ENCODE measurements at places on chromosomes 7 and 10.

GRCh38 chr7:25382869-25383268 lies 154.6 kb upstream of the NPVF start:
- DNase-seq = no peak

- peak; percentile 79 for DNase-seq
Observed at GRCh38 chr7:33904681-33905388, 504 bp upstream of the BMPER start.

DNA sequence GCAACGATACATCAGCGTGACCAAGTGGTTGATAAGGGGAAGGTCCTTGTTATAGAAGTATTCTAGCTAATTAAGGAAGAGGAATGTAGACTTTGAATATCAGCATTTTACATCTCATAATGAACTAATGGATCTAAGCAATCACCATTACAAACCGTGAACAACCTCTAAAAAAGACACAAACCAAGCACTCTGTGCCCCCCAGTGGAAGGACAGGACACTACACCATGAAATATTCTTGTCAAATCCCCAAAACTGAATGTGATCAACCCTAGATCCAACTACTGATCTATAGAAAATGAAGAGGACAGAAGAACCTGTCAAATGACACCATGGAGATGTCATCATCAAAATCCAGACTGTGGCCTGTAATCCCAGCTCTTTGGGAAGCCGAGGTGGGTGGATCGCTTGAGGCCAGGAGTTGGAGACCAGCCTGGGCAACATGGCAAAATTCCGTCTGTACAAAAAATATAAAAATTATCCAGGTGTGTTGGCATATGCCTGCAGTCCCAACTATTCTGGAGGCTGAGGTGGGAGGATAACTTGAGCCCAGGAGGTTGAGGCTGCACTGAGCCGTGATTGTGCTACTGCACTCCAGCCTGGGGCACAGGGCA lies 111.3 kb upstream of the CARD11 start:
- peak; percentile 53 for DNase-seq

GRCh38 chr7:55052741-55053427 lies 34.1 kb downstream of the EGFR start:
- DNase-seq = no peak

DNA sequence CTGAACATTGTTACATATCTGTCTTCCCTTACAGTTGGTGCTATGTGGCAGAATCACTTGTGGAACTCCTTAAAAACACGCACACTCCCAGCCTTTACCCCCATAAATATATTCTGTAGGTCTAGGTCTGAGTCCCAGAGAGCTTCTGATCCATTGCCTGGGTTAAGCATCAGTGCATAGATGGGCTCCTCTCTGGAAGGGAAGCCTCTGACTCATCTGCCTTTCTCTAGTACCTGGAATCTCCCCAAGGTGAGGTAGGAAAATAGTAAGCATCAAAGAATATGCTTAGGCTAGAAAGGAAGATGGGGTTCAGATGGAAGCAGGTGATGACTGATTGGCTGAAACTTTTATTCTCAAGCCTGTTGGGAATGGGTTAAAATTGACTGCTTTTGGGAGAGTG lies 26.1 kb downstream of the PROSER2 start:
- no peak for DNase-seq

DNA sequence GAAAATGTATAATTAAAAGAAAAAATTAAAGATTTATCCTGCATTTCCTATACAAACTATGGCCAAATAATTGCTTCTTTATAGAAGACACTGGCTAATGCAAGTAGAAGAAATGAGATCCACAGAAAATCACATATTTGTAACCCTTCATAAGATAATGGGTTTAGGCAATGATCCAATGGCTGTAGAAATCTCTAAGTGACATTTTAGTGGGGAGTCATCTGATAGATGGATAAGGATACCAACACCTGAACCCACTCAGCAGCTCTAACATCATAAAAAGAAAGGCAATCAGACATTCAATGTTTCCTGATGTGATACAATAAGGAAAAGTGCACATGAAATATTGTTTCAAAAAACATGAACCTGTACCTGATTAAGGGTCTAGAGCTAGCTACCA lies 297.5 kb downstream of the CXCL12 start:
- DNase-seq = no peak

DNA sequence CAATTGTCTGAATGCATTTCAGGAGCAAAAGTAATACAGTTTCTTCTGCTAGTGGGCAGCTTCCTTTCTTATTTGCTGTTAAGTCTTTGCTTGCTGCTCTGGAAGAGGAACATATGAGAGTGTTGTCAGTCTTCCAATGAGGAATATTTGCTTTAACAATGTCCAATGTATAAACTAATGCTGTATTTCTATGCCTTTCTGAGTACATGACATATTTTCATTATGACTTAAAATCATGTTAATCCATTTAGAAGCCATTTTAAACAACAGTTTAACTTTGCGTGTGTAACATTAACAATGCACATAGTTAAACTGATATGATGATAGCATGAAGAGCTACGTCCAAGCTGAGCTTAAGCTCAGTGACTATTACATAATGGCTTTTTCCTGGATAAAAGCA lies 933.4 kb upstream of the GHITM start:
- DNase-seq = no peak

- DNase-seq = no peak
Observed at GRCh38 chr10:44982114-44982460, 3.5 kb upstream of the DEPP1 start.

DNA sequence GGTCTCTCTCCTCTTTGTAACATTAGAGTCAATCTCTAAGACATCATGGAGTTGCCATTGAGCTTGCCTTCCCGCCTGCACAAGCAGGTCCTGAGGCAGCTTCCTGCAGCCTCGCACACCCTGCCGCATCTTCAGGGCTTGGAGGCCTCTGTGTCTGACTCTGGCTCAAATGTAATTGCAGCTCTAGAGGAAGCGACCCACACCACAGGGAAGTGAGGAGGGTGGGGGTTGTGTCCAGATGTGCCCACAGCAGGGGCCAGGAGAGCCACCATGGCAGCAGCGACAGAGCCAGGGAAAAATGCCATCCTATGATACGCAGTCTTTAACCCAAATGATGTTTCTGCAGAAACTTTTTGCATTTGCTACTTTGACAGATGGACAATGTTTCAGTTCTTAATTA lies 216.0 kb upstream of the ZNF32 start:
- no peak for DNase-seq

DNA sequence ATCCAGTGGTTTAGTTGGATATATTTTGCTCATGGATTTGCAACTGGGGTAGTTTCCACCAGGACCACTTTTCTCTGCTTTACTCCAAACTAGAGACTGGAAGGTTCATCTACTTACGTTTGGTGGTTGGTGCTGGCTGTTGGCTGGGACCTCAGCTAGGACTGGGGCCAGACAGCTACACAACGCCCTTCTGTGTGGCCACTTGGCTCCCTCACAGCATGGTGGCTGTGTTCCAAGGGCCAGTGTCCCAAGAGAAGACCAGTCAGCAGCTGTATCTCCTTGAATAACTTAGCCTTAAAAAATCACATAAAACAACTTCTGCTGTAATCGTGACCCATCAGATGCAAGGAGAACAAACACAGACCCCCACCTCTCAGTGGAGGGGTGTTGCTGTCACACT lies 4.2 kb upstream of the KCNH2 start:
- DNase-seq = no peak

- peak; percentile 24 for DNase-seq
Observed at GRCh38 chr7:50450590-50451032, 461 bp upstream of the FIGNL1 start.

GRCh38 chr10:127834791-127835190 lies 58.0 kb downstream of the CLRN3 start:
- no peak for DNase-seq

DNA sequence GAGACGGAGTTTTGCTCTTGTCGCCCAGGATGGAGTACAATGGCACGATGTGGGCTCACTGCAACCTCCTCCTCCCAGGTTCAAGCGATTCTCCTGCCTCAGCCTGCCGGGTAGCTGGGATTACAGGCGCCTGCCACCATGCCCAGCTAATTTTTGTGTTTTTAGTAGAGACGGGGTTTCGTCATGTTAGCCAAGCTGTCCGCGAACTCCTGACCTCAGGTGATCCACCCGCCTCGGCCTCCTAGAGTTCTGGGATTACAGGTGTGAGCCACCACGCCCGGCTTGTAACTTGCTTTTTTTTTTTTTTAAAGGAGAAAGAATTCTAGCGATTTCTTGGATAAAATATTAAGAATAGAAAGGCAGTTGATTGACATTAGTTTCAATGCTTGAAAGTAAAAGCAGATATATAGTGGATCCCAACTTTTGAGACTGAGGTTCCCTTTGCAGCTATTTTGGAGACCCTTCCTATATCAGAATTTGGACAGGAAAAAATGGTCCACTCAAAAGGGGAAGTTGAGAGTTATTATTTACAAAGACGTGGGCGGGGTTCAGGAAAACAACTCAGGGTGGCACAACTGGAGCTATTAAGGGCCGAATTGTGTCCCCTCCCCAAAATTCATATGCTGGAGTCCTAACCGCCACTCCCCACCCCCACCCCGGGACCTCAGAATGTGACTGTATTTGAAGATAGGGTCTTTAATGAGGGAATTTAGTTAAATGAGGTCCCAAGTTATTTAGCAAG lies 1.3 kb upstream of the ERCC6 start:
- no peak for DNase-seq

GRCh38 chr10:111835574-111835973 lies 348.0 kb downstream of the GPAM start:
- DNase-seq = peak; percentile 60

GRCh38 chr10:131806646-131807317 lies 94.0 kb upstream of the PPP2R2D start:
- DNase-seq = no peak

DNA sequence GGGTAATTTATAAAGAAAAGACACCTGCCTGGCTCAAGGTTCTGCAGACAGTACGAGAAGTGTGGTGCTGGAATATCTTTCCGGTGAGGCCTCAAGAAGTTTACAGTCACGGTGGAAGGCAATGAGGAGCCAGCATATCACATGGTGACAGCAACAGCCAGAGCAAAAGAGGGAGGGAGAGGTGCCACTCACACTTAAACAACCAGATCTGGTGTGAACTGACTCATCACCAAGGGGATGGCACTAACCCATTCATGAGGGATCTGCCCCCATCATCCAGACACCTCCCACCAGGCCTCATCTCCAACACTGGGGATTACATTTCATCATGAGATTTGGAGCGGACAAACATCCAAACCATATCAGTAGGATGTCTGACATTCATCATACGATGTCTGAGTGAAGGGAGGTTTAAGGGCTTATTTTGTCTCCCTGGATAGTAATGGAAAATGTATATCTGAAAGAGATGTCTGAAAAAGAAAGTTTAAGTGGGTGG lies 23.5 kb upstream of the KBTBD2 start:
- no peak for DNase-seq

DNA sequence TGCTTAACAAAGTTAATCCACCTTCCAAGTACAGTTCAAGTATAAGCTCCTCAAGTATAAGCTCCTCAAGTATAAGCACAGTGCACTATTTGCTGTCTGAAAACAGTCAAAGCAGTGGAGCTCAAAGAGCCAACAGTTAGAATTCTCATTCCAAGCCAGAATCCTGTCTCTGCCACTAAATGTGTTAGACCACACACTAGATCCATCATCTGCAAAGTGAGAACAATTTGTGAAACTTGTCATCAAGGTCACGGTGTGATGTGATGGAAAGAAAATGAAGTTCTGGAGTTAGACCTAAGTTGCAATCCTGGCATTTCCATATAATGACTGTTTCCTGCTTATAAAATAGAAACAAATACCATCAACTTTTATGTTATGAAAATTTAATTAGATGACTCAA lies 602.5 kb downstream of the TNS3 start:
- DNase-seq = no peak

DNA sequence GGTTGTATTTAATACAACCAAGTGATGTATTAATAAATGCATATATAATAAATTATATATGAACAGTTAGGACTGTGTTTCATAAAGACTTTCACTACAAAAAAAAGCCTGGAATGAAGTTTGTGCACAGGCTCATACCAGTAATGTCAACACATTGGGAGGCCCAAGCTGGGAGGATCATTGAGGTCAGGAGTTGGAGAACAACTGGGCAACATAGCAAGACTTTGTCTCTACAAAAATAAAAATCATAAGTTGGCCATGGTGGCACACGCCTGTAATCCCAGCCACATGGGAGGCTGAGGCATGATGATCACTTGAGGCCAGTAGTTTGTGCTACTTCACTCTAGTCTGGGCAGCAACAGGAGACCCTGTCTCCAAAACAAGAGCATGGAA lies 15.8 kb upstream of the SVIL start:
- DNase-seq = no peak

GRCh38 chr10:6336016-6336415 lies 133.3 kb downstream of the PFKFB3 start:
- DNase-seq = no peak

- no peak for DNase-seq
Observed at GRCh38 chr7:84528756-84529479, 334.3 kb upstream of the SEMA3A start.

DNA sequence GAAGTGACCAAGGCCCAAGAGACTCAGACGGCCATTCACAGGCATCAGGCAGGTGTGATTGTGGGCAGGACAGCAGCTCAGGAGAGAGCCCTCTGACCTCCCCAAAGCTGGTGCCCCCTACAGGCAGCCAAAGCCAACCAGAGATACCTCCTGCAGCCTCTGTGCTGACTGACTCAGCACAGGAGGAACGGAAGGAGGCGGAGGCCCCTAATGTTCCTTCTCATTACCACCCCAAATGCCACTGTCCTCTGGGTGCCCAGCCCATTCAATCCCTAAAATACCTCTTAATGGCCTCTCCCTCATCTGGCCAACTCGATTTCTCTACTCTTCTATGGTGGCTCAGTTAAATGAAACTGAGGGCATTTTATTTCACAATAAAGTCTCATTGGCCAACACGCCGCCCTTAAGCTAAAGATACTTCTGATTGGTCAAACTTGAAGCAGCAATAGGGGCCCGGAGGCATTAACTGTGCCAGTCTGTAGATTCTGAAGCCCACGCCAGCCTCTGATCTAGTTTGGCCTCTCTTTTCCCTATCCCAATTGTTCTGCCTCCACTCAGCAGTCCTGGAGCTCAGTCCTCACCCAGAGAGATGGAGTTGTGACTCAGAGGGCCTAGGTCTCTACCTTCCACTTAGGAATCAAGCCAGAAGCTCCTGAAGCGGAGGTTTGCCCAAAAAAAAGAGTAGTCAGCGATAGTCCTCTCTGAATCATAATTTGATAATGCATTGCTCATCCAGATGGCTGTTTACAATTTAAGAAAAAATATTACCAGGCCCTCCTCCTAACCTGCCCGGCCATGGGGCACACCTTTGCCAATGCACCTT lies 1.2 kb downstream of the CYREN start:
- DNase-seq = no peak

DNA sequence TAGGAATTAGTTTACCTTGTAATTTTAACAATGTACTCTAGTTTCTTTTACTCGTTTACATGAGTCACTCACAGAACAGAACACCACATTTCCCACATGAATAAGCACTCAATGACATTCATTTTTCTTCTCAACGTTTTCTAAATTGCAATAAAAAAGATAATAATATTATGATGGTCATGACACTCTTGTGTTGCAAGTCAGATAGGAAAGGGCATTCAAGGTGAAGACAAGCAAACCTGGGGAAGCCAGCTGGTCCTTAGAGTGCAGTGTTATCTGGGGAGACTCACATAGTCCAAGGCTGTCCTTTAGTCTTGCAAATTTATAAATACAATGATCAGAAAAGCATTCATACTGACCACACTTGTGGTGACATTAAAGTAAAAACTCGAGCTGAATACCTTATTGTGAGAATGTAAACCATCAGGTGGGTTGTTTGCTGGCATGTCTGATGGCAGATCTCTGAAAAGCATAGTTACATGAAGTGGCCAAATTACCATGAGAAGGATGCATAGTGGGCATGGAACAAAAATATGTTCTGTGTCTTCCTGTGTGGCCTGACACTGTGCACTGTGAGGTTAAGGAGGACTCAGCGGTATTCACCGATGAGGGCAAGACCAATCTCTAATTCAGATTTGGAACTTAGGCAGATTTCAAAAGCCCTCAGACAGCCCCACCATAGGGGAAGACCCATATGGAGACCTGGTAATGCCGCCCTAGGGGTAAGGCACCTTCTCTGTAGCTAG lies 158.9 kb upstream of the ASAH2 start:
- no peak for DNase-seq
